Activated naive CD4-positive, alpha-beta T cell (primary cell): ENCODE measurements at places on chromosomes 5 and 9.

DNA sequence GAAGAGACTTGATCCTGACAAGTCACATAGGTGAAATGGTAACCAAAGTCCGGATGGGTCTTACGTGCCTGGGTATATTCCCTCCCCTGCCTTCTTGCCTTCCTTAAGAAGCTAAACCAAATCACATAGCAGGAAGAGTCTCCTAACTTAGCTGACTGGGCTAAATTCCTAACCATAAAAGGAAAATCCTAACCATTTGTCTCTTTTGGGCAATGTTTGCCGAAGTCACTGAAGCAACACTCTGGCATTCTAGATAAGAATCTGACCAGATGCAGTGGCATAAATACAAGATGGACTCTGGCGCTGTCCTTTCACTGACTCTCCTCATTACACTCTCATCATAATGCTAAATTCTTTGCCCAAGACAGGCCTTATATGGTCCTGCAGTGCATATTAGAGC lies 625.5 kb upstream of the RORB start:
- no peak for DNase-seq

DNA sequence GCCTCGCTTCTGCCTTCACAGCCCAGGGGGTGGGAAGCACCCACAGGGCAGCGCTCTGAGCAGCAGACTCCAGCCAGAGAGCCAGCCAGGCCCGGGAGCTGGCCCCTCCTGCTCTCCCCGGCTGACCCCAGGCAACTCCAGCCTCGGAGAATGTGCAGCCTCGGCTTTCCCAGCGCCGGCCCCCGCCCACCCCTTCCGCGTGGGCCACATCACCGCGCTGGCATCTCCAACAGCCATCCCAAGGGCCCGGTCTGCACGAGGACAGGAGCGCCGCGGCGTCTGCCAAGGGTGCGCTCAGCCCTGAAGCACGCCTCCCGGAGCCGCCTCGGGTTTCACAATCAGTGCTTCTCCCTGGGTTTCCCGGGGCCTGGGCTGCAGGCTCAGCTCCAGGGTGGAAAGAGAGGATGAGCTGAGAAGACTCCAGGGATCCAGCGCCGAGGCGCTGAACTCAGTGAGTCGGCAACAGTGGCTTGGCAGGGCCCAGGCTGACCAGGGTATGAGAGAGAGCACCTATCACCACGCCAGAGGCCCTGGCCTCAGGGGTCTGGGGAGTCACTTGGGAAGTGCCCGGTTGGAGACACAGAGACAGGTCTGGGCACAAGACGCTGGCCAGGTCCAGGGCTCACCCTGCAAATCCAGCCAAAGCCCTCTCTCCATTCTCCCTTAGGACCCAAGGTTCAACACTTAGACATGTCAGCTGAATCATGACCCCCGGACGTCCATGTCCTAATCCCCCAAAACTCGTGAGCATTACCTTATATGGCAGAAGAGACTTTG lies 79.6 kb downstream of the ADAMTS2 start:
- no peak for DNase-seq

DNA sequence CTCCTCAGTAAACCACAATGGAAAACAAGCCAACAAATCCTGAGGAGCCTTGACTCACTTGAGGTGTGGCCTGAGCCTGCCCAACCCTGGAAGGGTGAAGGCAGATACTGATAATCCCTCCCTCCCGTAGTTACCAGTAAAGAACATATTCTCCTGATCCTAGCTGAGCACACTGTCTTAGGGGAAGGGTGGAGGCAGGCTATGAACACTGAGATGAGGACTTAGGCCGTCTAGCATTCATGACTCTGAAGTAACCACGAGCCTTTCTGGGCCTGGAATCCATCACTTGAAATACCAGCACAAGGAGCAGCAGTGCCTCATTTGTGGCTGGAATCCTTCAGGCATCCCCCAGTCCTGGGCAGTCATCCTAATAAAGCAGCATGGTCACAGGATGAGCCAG lies 124.5 kb upstream of the PRLR start:
- no peak for DNase-seq

DNA sequence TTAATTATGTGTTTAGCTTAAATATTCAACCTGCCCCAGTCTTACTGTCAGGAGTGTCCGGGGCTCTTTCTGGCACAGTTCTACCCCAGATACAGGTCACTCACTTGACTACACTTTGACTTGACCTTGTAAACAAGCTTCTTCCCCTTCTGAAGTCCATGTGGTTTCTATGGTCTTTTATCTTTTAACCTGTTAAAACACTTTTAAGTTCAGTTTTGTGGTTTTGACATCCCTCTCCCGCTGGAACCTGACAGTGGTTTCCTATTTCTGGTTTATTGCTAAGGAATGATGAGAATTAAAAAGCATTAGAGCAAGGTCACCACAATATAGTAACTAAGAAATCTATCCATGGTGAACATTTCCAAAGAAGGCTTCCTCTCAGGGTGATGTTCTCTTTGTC lies 300.1 kb downstream of the TMEM167A start:
- DNase-seq: no peak

DNA sequence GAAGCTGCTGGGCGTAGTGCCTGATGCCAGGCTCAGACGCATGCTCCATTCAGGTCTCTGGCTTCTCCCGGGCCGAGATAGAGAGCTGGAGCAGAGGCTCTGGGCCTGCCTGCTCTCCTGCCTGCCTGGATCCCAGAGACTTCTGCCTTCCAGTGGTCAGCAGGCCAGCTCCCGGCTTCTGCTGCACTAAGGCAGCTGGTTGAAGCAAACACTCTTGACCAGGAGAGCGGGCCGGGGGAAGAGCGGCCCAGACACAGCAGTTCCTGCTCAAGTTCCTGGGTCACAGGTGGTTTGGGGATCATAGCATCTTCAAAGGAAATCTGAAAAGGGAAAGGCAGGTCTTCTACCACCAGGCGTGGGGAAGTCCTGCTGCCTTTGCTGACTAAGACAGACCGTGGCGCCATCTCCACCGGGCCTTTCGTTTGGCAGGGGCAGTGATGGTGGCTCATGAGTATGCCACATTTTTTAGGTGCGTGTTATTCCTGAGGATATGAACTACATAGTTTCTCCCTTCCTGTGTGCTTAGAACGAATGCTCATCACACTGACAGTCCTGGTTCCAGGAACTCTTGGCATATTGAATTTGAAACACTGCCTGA lies 31.1 kb downstream of the AK8 start:
- no peak for DNase-seq

DNA sequence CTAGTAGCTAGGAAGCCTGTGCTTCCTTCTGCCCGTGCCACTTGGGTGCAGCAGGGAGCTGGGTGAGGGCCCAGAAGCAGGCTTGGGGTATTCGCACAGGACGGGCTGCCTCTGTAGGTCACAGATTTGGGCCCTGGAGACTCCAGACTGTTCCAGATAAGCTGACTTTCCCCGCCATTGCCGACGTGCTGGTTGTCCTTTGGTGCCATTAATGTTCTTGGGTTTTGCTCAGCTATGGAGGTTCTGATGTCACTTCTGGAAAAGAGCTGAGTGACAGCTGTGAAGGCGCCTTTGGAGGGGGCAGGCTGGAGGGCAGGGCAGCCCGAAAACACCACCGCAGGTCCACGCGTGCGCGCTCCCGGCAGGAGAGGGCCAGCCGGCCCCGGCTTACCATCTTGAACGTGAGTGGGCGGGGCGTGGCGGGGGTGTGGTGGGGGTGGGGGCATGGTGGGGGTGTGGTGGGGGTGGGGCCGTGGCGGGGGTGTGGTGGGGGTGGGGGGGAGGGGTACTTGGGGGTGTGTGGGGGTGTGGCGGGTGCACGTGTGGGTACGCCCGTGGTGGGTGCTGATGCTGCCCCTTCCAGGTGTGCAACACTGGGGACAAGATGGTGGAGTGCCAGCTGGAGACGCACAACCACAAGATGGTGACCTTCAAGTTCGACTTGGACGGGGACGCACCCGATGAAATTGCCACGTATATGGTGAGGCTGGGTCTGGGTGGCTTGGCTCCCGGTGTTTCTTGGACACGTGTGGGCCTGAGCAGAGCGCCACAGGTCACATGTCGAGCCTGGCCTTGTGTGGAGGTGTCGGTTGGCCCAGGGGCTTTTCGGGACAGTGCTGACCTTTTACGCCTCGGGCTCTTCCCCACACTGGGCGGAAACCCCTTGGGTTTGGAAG lies 79.6 kb downstream of the WNK2 start:
- no peak for DNase-seq

GRCh38 chr5:76351577-76351976 lies 51.5 kb upstream of the IQGAP2 start:
- DNase-seq: no peak
